ENCODE measurements at places on chromosomes 6 and 20.

GRCh38 chr6:170583756-170584180 is 669 bp downstream of the PDCD2 start:
- DNase-seq: no peak

DNA sequence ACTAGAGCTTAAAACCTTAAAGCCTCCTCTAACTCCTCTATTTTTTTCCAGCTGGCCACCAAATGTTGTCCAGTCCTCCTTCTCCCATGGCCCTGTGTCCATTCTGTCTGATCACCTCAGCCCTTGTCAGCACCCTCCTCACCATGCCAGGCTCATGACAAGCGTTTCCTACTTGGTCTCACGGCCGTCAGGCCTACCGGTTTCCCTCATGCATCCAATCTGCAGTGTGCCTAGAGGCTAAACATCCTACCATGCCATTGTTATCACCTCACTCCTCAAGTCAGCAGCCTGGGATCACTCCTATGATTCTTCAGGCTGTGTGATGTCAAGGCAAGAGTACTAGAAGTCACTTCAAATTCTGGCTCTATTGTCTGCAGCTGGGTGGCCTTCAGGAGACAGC is 9.6 kb upstream of the TJAP1 start:
- DNase-seq: no peak

- DNase-seq: peak; percentile 80
Observed at GRCh38 chr20:48831718-48832404, 4.1 kb upstream of the PREX1 start.

DNA sequence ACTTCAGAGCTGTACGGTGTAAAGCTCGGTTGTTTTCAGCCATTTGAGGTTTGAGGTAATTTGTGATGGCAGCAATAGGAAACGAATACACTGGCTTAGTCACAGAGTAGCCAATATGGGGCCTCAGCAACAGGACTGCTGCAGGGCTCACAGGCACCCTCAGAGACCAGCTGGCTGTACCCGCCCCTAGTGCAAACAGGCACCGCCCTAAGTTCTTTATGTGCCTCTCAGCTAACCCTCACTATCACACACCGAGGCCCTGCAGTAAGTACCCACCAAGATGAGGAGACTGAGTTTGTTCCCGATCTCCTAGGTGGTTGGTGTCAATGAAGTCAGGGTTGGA is 11.2 kb upstream of the SERPINB9 start:
- DNase-seq: no peak

DNA sequence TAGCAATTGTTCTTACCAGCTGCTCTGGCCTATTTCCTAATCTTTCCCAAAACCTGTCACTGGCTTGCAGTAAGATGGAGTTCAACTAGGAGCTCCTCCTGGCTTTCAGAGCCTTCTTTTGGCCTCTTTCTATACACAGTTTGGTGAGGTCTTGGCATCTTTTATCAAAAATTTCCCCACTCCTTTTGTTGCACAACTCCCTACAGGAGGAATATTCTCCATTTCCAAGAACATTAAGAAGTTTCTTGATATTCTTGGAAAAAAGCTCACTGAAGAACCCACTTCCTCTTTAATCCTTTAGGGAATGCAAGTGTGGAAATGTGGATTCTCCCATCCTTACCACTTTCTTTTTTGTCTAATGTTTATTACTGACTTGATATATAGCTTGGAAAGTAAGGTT is 171.3 kb upstream of the KCNK16 start:
- DNase-seq: no peak

- DNase-seq: peak; percentile 55
Observed at GRCh38 chr6:139881728-139882211, 507.3 kb upstream of the CITED2 start.

DNA sequence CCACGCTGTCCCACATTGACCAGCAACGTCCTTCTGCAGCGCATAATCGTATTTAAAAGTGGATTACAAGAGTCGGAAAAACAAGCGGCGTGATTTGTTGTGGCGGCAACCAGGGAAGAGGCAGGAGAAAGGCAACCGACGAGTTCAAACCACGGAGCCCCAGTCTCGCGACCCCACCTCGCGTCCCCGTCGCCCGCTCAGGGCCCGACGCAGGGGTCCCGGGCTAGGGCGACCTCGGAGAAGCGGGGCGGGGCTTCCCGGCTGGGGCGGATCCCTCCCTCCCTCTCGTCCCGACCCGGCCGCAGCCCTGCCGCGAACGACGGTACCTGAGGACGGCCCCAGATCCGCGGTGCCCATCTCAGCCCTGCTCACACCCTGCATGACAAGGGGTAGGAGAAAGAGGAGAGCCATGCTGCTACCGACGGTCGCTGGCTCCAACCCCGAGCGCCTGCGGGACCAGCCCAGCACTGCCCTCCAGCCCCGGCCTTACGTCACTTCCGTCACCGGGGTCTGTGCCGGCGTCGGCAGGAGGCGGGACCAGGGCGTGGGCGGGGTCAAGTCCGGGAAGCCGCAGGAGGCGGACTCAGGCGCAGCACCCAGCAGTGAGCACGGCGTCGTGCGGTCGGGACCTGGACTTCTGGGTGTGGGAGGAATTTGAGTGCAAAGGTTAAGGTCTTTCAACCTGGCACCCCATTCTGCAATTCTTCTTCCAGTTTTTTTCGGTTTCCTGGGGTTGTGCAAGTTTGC is at the start of gene IFNGR1:
TSS of gene IFNGR1 (minus strand) at position 469 of the 747 bp plus-strand sequence. CDS start at position 411, 58 bp downstream.
- DNase-seq: peak; percentile 90

DNA sequence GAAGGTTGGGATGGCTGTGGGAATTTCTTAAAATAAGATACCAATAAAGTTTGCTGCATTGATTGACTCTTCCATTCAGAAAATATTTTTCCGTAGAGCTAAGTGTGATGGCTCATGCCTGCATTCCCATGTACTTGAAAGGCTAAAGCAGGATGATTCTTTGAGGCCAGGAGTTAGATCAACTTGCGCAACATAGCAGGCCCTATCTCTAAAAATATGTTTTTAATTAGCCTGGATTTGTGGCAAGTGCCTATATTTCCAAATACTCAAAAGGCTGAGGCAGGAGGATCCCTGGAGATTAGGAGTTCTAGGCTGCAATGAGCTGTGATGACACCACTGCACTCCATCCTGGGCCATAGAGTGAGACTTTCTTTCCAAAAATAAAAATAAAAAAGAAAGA is 431.2 kb upstream of the PTCHD4 start:
- DNase-seq: no peak

DNA sequence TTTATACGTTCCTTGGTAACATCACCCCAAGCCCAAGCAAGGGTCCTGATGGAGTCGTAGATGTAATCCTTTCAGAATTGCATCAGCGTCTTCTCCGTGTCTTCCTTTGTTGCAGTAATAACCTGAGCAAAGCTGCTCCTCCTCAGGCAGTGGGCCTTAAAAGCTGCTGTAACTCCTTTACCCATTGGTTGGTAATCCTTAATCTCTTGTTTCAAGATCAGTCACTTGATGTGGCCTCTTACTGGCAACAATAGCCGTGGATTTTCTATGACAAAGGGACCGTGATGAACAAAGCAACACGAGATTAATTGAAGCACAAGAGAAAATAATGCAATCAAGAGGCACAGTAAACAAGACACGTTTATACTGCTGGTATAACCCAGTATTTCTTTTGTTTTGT is 44.6 kb downstream of the ALDH5A1 start:
- no peak for DNase-seq

- DNase-seq: no peak
Observed at GRCh38 chr6:7868926-7869325, 41.7 kb downstream of the TXNDC5 start.

- DNase-seq: no peak
Observed at GRCh38 chr20:33065785-33066184, 12.1 kb downstream of the BPIFB3 start.

DNA sequence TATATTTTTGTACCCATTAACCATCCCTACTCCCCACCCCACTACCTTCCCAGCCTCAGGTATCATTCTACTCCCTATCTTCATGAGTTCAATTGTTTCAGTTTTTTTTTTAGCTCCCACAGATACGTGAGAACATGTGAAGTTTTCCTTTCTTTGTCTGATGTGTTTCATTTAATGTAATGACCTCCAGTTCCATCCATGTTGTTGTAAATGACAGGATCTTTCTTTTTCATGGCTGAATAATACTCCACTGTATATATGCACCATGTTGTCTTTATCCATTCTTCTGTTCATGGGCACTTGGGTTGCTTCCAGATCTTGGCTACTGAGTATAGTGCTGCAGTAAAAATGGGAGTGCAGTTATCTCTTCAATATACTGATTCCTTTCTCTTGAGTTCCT is 63.5 kb downstream of the MYO6 start:
- DNase-seq: no peak

DNA sequence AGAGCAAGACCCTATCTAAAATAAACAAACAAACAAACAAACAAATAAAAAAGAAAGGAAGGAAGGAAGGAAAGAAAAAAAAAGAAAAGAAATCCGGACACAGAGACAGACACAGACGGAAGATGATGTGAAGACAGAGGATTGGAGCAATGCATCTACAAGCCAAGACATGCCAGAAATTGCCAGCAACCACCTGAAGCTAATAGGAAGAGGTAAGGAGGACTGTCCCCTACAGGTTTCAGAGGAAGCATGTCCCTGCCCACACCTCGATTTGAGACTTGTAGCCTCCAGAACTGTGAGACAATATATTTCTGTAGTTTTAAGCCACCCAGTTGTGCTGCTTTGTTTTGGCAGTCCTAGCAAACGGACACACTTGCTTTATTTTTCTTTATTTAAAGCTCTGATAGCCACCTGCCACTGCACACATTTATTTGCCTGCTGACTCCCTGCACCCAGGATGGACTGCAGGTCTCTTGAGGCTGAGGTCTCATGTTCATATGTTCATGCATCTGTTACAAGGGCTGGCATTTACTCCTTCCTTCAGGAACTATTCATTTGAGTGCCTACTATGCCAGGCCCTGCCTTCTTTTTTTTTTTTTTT is 20.7 kb upstream of the ZMYND8 start:
- DNase-seq: no peak

GRCh38 chr6:32396028-32396427 is 11.0 kb downstream of the BTNL2 start:
- no peak for DNase-seq

DNA sequence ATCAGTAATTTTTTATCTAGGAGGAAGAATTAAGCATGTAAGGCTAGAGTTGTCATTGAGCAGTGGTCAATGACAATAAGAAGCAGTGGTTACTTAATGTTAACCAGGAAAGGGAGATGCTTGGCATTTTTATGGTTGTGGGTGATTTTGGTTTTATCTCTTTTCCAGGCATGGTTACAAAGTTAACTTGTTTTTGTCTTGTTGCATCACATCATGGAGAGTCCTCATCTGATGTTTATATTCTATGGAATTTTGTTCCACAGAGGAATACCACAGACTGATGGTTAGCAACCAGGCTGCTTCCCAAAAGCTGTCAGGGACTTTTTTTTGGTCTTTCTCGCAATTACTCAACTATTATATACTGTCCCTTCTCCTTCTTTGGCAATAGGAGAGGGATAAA is 32.7 kb downstream of the OPRM1 start:
- DNase-seq: no peak

DNA sequence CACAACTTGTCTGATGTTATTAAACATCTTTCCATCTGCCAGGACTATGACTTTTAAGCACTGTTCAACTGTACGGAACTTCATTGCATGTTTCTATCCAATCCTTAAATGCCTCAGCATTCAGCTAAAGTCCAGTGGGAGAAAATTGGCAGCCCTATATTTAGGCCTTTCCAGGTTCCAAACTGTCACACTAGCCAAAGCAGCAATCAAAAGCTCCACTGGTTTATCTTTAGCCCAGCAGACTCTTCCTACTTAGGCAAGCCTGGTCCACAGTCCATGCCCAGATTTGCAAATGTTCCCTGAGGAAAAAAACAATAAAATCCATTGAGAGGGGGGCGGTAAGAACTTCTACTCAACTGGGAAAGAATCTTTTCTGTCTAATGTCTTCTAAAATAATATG is 349.1 kb upstream of the GJE1 start:
- DNase-seq: no peak

DNA sequence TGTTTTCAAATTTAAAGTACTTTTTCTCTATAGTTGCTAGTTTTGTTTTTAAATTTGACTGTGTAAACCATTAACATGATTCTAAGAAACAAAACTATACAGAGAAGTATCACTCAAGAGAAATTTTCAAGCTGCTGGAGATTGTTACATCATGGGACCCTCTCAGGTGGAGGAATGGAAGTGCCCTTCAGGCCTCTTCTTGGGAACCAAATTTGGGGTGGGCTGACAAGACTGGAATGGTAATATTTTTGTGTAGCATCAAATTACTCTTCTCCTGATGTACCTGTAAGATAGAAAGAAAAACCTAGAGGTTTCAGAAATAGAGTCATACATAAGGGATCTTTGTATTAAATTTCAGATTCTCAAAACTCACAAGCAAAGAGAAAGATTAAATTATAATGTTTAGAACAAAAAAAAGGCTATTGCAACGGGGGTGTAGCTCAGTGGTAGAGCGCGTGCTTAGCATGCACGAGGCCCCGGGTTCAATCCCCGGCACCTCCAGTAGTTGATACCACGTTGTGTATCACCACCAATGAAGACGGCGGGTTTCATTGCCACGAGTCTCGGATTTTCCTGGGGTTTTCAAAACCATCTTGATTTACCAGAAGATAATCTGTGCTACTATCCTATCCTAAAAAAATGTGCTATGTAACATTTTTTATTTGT is 193.7 kb downstream of the GPX5 start:
- DNase-seq: no peak

- peak; percentile 55 for DNase-seq
Observed at GRCh38 chr6:111845441-111845871, 27.8 kb downstream of the FYN start.

DNA sequence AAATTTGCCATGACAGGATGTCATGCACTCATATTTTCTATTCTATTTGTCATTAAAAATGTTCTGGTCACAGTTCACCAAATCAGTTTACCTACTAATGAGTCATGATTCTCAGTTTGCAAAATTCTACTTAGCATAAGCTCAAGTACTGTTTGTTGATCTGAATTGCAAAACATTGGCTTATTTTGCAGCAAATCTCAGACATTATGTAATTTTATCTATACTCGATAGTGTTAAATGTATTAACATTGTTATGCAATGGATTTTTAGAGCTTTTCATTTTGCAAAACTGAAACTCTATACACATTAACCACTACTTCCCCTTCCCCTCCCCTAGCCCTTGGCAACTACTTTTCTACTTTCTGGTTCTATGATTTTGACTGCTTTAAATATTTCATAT is 213.8 kb upstream of the ZFP64 start:
- DNase-seq: no peak
